ENCODE measurements at places on chromosomes 6 and 20. TPM values are rescaled to one million over a fixed set of nuclear protein-coding genes. Genes with fewer than 3 reads are reported as not detected.

DNA sequence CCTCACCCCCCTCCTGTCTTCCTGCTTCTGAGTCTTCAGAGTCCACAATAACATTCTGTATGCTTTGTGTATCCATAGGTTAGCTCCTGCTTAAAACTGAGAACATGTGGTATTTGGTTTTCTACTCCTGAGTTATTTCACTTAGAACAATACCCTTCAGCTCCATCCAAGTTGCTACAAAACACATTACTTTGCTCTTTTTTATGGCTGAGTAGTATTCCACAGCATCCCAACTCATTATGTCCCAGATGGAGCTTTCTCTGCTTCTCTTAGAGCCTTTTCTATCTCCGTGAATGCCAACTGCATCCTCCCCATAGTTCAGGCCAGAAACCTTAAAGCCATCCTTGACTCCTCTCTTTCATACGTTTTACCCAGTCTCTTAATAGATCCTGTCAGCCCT, 55.8 kb downstream of the STMND1 start:
- DNase-seq = no peak

- peak; percentile 43 for DNase-seq
Measured at GRCh38 chr6:41503827-41504465, 42.2 kb upstream of the FOXP4 start.

DNA sequence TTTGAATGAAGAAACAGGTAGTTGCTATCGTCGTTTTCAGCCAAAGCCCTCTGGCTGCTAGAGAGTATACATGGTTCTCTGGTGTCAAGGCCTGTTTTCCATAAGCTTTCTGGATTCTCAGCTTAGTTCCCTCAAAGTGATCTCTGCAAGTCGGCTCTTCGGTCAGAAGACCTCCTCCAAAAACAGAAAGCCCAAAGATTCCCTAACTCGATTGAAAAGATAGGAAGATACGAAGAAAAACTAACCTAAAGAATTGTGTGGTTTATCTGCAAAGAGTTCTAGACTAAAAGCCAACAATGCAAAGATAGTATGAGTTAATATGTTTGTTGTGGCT, 545 bp upstream of the ASCC3 start:
- no peak for DNase-seq

GRCh38 chr20:41258474-41258873, 59.1 kb downstream of the ZHX3 start:
- no peak for DNase-seq

DNA sequence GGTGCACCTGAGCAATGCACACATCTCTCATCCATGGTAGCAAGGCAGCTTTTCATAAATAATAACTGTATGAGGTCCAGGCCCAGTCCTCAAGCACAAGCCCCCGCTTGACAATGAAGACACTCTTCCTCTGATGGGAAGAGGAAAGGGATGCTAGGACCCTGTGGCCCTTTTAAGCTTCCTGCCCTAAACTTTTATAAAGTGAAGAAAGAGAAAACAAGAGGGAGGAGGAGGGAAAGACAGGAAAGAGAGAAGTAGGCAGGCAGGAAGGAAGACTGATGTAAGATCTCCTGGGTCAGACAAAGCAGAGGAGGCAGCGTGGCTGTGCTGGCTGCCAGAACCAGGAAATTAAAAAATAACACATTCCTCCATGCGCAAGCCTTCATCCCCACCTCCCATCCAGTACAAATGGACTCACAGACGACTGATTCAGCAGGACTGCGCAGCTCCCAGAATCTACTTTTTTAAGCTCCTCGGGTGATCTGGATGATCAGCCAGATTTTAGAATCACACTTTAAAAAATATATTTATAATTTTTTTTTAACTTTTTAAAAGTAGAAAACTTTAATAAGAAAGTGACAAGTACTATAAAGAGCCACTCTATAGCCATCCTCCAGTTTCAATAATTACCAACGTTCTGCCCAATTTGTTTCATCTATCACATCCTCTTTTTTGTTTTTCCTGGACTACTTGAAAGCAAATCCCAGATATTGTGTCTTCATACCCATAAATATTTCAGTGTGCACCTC, 16.5 kb downstream of the TNFAIP3 start:
- peak; percentile 31 for DNase-seq

- DNase-seq = no peak
Measured at GRCh38 chr6:159077123-159077522, 32.3 kb upstream of the TAGAP start.

DNA sequence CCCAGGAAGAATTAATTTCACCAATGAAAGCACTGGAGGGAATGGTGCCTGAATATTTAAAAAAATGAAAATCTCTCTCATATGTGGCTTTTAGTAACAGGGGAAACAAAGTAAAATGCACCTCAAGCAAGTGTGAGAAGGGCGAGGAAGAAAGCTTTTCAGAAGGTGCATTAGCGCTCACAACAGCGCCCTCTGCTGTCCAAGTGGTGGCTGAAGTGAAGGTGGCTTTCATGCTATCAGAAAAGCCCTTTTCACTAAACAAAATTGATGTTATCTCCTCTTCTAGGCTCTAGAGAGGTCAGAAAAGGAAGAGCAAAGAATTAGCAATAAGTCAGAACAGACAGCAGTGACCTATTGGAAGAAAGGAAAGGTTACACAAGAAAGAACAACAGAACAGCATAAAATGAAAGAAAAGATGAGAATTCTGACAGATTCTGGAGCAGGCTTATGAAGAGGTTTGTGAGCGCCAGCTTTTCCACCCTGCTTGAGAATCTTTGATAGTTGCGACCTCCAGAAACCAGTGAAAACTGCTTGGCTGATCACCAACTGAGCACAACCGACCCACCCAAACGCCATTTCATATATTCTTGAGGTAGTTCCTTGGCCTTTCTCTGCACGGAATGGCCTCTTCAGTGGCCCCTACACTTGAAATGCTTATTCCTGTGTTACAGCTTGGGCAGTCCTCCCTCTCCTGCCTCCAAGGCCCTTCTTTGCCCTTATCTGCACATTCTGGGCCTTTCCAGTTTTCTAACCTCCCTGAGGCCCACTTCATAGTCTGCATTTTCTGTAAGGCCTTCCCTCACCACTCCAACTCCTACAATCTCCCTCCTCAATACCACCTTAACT, 45.3 kb downstream of the SMLR1 start:
- peak; percentile 81 for DNase-seq

DNA sequence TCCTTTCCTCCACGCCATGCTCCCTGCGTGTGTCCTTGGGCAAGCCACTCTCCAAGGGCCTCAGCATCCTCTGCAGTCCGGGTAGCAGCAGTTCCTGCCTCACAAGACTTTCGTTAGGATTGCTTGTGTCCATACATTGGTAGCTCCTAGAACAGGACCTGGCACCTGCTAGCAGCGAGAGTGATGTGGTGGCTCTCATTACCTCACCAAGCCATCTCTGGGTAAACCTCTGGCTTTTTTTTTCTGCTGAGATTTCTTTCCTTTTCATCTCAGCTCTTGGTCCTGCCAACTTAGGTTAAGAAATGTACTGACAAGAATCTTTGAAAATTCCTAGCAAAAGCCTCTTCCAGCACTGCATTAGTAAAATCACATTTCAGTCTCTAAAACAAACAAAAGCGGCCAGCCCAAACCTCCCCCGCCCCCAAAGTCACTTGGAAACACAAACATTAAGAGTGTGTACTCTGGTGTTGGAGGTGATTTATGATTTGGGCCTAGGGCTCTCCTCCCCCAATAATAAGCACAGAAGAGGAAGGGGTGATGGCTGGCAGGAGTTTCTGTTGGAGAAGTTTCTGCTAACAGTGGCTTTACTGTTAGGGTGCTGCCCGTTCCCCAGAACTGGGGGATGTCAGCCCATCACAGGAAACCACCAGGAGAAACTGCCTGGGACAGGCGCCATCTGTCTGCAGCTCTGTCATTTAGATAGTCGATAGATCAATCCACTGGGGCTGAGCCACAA, 199.2 kb downstream of the CD83 start:
- DNase-seq = no peak

GRCh38 chr20:41631826-41632225, 13.6 kb upstream of the CHD6 start:
- DNase-seq = peak; percentile 65

The HCRTR2 gene
- not detected for total RNA-seq

The DOK5 gene
- total RNA-seq = 1.8 TPM

The TFAP2B gene
- total RNA-seq = not detected

Measured in left ventricle myocardium superior (tissue), 1 donor.